ENCODE measurements at places on chromosomes 4 and X. TPM values are rescaled to one million over a fixed set of nuclear protein-coding genes. Genes with fewer than 3 reads are reported as not detected.

- DNase-seq: no peak
Measured at GRCh38 chr4:15875663-15876460, 62.7 kb downstream of the FGFBP1 start.

DNA sequence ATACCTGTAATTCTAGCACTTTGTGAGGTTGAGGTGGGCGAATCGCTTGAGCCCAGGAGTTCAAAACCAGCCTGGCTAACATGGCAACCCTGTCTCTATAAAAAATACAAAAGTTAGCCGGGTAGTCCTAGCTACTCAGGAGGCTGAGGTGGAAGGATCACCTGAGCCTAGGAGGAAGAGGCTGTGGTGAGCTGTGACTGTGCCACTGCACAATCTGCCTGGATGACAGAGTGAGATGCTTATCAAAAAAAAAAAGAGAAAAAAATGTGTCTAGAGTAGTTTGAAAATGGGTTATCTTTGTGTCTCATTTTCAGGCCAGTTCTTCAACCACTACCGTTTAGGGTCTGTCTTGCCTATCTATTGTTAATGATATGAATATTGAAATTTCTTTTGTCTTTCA is 98.1 kb downstream of the EGF start:
- DNase-seq: no peak

DNA sequence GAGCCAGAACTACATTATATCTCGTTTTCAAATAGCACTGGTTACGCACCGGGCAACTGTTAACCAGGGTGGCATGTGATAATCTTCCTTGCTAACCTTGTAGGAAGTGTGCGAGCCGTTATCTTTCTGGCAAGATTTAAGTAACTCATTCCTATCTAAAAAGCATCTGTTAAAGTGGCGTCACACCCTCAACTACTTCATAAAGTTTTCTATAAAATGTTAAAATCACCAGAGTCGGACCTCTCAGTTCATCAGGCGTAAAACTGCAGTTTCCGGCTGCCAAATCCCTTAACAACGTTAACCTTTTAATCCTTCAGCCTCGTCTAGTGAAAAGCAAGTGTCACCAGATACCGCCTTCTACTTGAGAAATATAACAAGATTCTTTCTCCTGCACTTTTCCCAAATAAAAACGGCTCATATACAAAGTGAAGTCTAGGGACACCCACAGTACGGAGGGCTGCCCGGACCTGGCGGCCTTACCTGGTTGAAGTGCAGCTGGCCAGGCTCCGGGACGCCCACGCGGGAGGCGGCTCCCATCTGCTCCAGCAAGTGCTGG is 1.2 kb downstream of the SLC39A8 start:
- no peak for DNase-seq

DNA sequence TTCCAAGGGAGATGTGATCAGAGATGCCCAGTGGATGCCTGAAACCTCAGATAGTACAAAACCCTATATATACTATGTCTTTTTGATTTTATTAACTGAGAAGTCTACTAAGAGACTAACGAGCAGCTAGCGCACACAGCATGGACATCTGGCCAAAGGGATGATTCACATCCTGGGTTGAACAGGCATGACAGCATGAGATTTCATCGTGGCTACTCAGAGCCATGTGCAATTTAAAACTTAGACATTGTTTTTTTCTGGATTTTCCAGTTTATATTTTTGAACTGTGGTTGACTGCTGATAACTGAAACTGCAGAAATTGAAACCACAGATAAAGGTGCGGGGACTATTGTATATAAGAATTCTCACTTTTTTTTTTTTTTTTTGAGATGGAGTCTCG is 2252.9 kb upstream of the AGA start:
- no peak for DNase-seq

GRCh38 chrX:140712413-140713173 is 3.0 kb downstream of the LINC00632 start:
- no peak for DNase-seq

NSUN7 gene
- 2.4 TPM for total RNA-seq

CXCL13 gene
- total RNA-seq: not detected

GRCh38 chr4:85707611-85708010 is 232.7 kb downstream of the ARHGAP24 start:
- no peak for DNase-seq

SLC10A4 gene
- total RNA-seq: 0.18 TPM

All from chondrocyte (in vitro differentiated cells).